ENCODE measurements at places on chromosomes 16 and 17.

DNA sequence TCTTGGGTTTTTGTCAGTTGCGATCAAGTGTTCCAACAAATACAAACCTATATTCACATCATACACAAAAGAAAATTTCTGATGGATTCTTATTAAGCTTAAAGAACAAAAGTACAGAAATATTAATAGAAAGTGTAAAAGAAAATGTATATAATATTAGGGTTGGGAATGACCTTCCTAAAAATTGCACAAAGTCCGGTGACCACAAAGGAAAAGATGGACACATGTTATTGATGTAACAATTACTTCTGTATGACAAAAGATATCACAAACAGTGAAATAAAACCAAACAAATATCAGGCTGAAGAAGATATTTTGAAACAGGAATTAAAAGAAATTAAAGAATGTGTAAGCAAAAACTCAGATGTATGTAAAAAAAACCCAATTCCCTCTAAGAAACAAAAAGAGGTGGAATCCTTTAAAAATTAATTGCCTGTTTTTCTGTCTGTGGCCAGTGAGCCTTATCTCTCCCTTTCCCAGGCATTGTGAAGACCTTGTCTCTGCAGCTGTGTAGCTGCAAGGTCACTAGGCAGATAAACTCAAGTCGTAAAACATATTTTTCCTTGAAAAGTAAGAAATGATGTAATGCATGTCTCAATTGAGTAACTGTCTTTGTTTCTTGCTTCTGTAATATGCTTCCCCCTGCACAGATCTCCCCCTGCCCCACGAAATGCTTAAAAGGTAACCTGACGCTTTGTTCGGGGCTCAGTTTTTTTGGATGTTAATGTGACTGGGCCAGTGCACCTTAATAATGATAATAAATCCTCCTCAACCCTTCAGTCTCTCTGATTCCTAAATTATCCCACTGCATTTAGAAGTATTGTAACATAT lies 2.8 kb downstream of the ST6GALNAC1 start:
- no peak for DNase-seq

GRCh38 chr17:34865716-34866115 lies 95.5 kb downstream of the CCT6B start:
- DNase-seq = no peak

- no peak for DNase-seq
Observed at GRCh38 chr17:65455154-65455971, 106.1 kb downstream of the AXIN2 start.

- no peak for DNase-seq
Observed at GRCh38 chr16:34803683-34804416, 1344.4 kb downstream of the TP53TG3F start.

DNA sequence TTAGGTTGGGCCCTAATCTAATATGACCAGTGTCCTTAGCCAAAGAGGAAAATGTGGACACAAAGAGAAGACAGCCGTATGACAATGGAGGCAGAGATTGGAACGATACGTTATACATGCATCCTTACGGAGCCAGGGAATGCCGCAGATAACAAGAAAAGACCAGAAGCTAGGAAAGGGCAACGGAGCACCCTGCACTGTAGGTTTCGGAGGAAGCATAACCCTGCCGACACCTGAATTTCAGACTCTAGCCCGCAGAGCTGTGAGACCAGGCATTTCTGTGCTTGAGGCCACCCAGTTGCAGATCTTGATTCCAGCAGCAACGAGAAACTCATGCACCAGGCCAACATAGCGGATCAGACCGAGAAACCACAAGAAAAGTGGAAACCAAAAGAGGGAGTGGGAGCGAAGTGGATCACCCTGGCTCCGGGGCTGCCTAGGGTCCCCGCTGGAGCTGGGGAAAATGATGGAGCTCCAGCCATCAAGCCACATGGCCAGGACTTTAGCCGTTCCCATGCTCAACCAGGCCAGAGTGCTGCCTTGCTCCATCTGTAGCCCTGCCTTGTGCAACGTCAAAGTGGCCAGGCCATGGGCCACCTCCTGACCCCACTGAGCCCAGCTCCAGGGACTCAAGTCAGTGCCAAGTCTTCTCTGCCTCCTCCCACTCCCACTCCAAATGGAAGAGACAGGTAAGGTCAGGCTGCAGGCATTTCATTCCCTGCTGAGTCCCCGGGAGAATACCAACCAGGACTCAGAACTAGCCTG lies 51.7 kb upstream of the RPL38 start:
- DNase-seq = no peak

- no peak for DNase-seq
Observed at GRCh38 chr17:57718878-57719277, 26.2 kb downstream of the CCDC182 start.

Data from CD8-positive, alpha-beta memory T cell (primary cell).